Common myeloid progenitor, CD34-positive (primary cell): ENCODE measurements at places on chromosomes 11 and 22.

GRCh38 chr22:38839686-38840085, 4.1 kb downstream of the NPTXR start:
- DNase-seq: no peak

DNA sequence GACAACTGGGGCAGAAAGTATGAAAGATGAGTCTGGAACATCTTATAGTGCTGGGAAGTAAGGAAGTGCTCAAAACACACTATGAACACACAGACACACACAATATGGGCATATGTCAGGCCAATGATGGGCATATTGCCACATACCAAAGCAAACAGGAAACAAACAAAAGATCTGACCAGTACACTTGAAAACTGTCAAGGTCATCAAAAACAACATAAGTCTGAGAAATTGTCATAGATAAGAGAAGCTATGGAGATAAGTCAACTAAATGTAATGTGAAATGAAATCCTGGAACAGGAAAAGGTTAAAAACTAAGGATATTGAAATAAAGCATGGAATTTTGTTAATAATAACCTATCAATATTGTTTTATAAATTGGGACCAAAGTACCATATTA, 46.4 kb downstream of the GUCY1A2 start:
- no peak for DNase-seq

DNA sequence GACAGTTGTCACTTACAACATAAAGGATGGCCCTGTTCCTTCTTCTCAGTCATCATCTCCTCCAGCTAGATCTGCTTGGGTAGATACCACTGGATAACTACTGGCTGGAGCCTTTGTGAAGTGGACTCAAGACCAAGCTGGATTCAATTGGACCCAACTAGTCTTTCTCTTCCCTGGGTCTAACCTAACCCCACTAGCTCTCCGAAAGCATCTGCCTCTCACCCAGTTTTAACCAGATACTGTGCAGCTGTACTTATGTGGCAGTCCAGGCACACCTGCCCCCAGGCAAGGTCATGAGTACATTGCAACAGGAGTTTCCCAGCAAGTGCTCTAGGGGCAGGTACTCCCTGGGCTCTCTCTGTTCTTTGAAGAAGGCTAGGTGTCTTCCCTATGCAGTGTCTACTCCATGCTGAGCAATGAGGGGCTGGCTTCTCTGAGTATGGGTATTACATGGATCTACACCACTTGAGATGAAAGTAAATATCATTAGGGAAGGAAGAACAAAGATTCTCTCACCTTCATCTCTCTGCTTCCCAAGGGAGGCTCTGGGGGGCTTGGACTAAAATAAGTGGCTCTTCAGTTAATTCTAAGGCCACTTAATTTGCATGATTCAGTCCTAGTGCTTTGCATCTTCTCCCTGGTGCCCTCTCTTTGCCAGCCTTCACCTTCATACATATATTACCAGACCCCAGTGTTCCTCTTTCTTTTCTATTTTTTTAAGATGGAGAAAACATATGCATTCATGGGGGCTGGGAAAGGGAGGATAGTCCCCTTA, 236.1 kb downstream of the NXPE2 start:
- DNase-seq: no peak

GRCh38 chr22:43528601-43529360, 117.0 kb downstream of the MPPED1 start:
- no peak for DNase-seq

- no peak for DNase-seq
These were observed 11.7 kb downstream of the CRELD2 start for GRCh38 chr22:49929994-49930575.

DNA sequence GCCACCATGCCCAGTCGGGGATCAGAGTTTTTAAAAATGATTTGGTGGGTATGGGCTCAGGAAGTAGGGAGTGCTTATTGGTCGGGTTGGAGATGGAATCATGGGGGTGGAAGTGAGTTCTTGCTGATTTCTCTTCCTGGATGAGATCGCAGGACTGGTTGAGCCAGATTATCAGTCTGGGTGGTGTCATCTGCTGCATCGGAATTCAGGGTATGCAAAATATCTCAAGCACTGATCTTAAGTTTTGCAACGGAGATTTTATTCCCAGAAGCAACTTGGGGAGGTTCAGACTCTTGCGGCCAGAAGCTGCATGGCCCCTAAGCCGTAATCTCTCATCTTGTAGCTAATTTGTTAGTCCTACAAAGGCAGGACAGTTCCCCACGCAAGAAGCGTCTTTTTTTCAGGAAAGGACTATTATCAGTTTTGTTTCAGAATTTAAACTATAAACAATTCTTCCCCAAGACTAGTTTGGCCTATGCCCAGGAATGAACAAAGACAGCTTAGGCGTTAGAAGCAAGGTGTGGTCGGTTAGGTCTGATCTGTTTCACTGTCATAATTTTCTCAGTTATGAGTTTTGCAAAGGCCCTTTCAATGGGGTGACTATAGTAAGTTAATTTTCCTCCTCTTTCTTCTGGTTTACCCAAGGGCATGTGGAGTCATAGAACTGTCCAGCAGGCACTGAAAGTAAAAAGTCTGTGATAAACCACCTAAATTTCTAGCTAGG, 1.4 kb upstream of the PIWIL3 start:
- no peak for DNase-seq

GRCh38 chr11:10414659-10415058, 40.4 kb upstream of the AMPD3 start:
- peak; percentile 88 for DNase-seq

- DNase-seq: no peak
These were observed 17.2 kb downstream of the SYNGR1 start for GRCh38 chr22:39367035-39367434.
